ENCODE measurements at places on chromosomes 13 and 19.

DNA sequence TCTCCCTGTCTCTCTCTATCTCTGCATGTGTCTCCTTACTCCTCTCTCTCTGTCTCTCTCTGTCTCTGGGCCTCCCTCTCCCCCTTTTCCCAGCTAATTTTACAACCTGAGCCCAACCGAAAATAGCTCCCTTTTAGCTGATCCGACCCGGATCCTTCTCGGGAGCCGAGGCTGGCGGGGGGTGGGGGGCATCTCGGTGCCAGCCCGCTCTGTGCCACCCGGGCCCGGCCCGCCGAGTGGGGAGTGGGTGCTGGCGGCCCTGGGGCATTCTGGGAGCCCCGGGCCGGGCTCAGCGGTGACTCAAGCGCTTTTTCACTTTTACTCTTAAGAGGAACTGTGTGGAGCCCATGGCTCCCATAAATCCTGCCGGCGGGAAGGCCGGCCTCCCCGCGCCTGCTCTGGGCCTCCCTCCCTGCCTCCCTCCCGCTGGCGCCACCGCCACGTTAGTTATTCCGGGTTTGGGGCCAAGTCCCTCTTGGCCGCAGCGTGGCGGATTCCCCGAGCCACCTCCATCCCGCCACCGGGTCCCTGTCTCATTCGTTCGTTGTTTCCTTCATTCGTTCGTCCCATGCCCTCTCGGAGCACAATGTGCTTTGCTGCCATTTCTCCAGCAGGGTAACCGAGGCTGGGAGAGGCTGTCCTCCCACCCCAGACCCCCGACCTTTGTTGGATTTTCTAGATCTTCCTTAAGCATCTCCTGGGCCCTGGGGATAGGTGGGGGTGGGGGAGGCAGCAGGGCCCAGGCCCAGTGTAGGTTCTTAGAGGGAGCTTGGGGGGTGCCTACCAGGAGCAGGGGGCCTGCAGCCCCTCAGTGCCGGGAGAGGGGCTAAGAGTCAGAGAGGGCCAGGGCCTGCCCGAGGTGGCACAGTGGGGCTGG, 3.2 kb downstream of the NFIC start:
- no peak for DNase-seq

GRCh38 chr19:44551850-44552249, 22.4 kb upstream of the CEACAM20 start:
- DNase-seq = no peak

DNA sequence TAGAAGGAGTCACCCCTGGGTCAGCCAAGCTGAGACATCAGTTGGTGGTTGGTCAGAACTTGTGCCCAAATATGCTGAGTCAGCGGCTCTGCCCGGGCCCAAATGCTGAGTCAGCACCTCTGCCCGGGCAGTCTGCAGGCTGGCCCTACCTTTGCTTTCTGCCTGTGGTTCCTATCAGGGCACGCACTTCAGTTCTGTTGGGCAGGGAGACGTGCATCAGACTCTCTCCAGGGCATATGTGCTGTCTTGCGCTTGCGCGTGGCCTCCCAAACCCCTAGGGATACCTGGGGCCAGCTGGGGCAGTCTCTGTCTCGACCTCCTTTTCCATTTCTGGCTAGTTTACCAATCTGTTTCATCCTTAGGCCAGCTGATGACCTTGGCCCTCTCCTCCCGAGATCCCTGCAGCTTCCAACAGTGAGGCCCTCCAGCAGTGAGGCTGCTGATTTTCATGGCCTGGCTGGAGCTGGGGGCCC, 24.4 kb upstream of the LDLR start:
- no peak for DNase-seq

- no peak for DNase-seq
These were observed 10.8 kb upstream of the CCNA1 start for GRCh38 chr13:36421447-36421846.

- DNase-seq = no peak
These were observed 17.7 kb downstream of the TSHZ3 start for GRCh38 chr19:31331536-31331935.
